RPMI8226 (cell line): ENCODE measurements at places on chromosomes 1 and 21.

GRCh38 chr1:108152782-108153222 lies 47.3 kb downstream of the SLC25A24 start:
- DNase-seq, result no peak

DNA sequence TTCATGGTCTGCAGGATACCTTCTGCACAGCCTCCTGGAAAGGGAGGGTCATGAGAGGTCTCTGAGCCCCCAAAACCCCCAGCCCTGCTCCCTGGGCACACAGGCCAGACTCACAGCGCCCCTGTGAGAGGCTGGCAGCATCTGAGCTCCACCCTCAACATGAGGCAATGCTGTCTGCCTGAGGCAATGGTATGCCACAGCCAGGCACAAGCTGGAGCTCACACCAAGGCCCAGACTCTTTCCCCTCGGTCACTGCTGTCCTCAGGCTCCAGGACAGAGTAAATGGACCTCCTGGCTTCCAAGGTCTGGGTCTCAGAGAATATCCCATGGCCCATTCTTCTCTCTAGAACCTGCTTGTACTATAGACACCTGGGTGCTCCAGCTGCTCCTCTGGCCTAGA lies 17.2 kb downstream of the MEF2D start:
- no peak for DNase-seq

DNA sequence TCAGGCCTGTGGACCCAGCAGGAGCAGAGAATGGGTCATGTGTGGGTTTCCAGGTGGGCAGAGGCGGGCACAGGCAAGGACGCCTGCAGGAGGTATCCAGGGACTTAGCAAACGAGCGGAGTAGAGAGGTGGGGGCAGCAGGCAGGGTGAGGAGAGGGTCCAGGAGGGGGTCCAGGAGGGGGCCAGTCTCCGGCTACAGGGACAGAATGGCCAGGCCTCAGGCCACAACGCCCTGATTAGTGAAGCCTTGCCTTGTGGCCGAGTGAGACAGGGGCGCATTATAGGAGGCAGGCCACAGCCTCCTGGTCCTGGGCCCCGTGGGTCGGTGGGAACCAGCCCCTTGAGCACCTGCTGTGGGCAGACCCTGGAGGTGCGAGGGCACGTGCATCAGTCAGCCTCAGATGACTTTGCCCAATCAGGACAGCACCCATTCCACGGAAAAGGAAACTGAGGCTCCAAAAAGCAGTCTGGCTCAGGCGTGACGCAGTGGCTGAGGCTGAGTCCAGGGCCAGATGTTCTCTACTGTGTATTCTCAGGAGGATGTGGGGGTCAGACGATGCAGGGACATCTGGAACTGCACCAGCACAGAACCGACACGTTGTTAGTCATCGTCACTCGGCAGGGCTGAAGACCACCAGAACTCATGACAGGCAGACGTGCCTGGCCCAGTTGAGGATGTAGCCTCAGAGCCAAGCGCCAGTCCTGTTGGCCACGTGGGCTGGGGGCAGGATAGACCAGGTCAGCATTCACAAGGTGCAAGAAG lies 113.7 kb downstream of the CRYAA start:
- no peak for DNase-seq

DNA sequence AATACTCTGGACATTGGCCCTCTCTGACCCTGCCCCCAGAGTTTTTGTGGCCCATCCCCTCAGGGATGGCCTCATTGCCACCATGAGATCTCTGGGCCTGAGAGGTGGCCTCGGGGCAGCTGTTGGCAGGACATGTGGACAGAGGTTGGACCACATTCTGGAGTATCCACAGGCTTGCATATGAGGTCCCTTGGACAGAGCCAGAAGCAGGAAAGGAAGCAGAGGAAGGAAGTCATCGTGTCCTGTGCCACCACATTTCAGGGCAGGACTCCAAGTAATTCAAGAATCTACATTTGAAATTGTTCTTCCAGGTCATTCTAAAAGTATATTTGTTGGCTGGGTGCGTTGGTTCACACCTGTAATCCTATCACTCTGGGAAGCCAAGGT lies 95.9 kb upstream of the PPP2R5A start:
- DNase-seq, result no peak

- DNase-seq, result no peak
Measured at GRCh38 chr1:218135371-218135770, 149.7 kb upstream of the RRP15 start.

GRCh38 chr1:58430421-58431275 lies 115.9 kb downstream of the OMA1 start:
- no peak for DNase-seq

DNA sequence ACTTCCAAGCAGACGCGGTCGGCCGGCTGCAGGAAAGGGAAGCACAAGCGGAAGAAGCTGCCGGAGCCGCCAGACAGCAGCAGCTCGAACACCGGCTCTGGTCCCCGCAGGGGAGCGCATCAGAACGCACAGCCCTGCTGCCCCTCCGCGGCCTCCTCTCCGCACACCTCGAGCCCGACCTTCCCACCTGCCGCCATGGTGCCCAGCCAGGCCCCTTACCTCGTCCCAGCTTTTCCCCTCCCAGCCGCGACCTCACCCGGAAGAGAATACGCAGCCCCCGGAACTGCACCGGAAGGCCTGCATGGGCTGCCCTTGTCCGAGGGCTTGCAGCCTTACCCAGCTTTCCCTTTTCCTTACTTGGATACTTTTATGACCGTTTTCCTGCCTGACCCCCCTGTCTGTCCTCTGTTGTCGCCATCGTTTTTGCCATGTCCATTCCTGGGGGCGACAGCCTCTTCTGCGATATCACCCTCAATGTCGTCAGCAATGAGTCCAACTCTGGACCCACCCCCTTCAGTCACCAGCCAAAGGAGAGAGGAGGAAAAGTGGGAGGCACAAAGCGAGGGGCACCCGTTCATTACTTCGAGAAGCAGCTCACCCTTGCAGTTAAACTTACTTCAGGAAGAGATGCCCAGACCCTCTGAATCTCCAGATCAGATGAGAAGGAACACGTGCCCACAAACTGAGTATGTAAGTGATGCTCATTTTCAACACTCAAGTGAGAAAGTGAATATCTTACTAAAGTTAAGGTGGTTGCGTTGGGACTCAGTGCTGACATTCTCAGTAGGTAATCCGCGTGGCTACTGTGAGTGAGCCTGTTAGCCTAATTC lies 25.5 kb downstream of the UTS2 start:
- DNase-seq, result peak; percentile 17

DNA sequence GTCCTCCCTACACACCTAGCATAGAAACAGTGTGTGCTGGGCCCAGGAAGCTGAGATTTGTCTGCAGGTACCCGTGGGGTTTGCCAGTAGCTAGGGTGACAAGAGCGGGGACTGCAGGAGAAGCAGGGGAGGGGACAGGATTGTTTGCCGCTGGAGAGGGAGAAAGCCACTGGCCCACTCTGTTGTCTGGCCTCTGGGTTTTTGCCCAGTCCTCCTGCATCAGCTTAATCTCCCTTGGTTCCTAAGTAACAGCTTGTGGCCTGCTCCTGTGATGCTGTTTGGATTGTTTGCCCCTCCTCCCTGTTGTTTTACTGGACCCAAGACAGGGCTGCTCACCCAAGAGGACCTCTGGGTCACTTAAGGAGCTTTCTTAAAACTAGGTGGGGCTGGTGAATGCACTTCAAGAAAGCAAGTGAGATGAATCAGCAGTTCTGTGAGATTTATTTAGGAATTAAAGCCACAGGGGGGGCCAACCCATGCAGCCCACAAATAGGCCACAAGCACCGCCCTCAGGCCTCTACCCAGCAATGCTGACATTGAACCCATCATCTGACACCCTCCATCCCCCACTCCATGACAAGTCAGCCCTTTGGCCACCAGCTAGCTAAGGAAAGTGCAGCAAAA lies 142.8 kb downstream of the ZZZ3 start:
- no peak for DNase-seq

DNA sequence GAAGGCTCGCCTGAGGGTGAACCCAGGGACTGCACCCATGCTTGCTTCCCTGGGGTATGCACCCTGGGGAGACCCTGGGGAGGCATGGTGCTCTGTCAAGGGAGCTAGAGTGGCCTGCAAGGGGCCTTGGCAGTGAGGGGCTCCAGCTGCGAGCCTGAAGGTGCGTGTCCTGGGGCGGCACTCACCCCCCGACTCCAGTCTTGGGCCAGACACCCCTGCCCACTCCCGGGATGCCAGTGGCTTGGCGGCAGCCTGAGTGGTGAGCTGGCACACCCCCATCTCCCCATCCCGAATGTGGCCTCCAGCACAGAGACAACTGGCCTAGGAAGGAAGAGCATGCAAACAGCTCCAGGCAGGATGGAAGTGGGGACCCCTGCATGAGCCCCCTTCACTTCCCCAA lies 2.6 kb downstream of the SUMO3 start:
- no peak for DNase-seq

DNA sequence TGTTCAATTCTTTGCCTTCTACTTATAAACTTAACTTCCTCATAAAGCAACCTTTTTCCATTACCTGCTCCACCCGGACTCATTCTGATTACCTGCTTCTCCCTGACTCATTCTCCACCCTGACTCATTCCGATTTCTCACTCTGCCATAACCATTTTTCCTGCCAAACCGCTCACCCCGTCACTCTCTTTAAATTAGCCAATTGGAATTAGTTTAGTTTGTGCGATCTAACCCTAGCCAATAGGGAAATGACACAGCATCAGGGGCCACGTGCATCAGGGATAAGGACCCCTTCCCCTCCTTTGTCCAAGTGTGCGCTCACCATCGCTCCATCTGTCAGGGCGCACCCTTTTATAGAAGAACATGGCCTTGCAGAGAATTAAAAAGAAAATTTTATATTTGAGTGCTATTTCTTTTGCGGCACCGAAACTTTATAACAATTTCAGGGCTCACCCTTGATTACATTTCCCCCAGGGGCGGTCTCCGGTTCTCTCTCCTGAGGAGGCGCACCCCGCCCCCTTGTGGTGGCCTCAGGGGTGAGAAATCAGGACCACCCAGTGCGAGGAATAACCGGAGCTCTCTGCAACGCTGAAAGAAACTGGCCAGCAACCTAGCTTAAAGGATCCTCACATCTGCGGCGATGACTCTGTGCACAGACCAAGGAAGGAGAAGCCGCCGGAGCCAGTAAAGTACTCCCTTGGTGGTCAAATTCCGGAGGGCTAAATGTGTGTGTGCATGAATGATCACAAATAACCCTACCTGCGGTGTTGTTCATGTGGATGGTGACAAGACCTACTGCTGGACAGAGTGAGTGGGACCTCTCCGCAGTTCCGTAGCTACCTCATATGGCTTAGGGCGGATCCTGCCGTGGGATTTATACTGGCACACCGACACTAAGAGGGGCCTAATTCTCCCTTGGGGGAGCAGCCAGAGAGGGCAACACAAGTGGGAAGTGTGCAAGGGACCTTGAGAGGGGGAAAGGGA lies 30.3 kb upstream of the CBR3 start:
- peak; percentile 35 for DNase-seq

- DNase-seq, result no peak
Measured at GRCh38 chr1:58732087-58732775, 32.4 kb upstream of the MYSM1 start.

DNA sequence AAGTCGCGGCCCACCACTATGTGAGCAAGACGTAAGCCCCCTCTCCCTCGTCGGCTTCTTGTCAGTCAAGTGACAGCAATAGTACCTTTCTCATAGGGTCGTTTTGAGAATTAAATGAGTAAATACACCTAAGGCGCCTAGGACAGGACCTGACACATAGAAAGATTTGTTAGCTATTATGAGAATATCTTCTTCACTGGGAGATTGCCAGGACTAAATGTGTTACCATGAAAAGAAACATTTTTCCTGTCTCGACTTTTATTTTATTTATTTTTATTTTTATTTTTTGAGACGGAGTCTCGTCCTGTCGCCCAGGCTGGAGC lies 798 bp downstream of the PMF1 start:
- no peak for DNase-seq

- no peak for DNase-seq
Measured at GRCh38 chr1:109383087-109383779, 14.5 kb downstream of the SORT1 start.

GRCh38 chr1:63004868-63005267 lies 220.9 kb downstream of the ATG4C start:
- DNase-seq, result no peak

- no peak for DNase-seq
Measured at GRCh38 chr1:118145721-118146120, 39.3 kb downstream of the SPAG17 start.

GRCh38 chr1:243979396-243979795 lies 71.7 kb upstream of the ZBTB18 start:
- no peak for DNase-seq

DNA sequence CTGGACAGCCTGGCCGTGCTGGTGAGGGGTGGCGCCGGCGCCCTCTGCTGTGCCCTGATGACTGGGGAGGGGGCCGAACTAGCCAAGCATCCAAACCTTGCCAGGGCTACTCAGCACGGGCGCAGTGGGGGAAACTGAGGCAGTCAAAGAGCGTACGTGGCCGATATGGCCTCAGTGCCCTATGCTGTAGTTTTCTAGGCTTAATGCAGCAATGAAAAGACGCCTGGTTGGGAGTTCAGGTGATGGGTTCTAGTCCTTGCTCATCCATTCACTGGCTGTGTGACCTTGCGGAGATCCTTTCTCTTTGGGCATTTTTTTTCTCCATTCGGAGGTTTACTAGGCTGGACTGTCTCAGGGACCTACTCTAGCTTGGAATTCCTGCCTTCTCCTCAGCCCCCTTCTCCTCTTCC lies 822 bp downstream of the MTX1 start:
- DNase-seq, result no peak

DNA sequence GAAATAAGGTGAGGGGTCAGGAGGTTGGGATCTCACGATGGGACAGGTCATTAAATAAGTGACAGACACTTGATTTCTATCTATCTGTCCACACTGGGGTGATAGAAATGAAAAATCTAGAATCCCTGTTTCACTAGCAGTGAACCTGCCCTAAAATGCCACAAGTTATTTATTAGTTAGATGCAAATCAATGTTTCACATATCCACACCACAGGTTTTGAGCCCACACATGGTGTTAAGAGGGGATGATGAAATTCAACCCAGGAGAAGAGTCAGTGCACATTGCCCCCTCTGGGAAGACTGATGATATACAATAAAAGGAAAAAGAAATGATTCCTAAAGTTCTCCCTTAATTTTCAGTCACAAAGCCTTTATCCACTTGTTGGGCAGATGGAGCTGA lies 10.1 kb upstream of the NTPCR start:
- no peak for DNase-seq

DNA sequence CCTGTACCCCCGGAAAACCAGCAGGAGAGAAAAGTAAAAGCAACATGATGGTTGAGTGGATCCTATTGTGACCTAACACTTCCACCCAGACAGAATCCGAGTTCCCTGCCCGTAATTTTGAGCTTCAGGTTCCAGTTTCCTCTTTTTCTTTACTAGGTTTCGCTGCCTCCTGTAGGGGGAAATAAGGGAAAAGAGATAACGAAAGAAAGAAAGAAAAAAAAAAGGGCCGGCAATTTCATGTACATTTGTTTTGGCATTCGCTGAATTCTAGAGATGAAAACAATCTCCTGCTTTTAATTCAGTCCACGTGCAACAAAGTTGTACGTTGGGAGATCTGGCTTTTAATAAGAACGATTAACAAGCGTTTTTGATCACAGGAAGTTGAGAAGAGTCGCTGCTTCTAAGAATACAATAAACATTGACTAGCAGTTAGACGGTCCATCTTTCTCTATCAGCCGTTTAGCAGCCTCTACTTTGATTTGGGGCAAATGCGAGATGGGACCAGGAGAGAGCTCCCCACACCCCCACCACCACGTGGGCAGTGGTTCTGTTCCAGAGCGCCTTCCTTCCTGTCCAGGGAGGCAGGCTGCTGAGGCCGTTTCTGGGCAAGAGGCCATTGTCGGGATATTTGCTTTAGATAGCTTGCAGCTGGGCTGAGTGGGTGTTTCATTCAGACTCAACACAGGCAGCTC lies 155.9 kb upstream of the RUNX1 start:
- peak; percentile 84 for DNase-seq

GRCh38 chr1:73887412-73887811 lies 310.6 kb downstream of the LRRIQ3 start:
- DNase-seq, result no peak

GRCh38 chr1:101723415-101723814 lies 273.3 kb downstream of the OLFM3 start:
- DNase-seq, result peak; percentile 43
